Gastroesophageal sphincter (tissue), 4 donors: ENCODE measurements at places on chromosomes 2 and 18. TPM values are rescaled to one million over a fixed set of nuclear protein-coding genes. Genes with fewer than 3 reads are reported as not detected.

LRRTM4 gene
- 0.30 TPM for total RNA-seq

FEV gene
- total RNA-seq, result not detected

G6PC2 gene
- total RNA-seq, result not detected

PAX8 gene
- total RNA-seq, result 2.5 TPM

PKDCC gene
- total RNA-seq, result 89.0 TPM

AAMP gene
- total RNA-seq, result 163 TPM

RAD51AP2 gene
- not detected for total RNA-seq

IL1A gene
- total RNA-seq, result not detected

LIPT1 gene
- 11.9 TPM for total RNA-seq

NCKAP1 gene
- 283 TPM for total RNA-seq

CPO gene
- total RNA-seq, result 1.9 TPM

PLEK gene
- 7.0 TPM for total RNA-seq

ABCG8 gene
- not detected for total RNA-seq

TEKT4 gene
- not detected for total RNA-seq

AFF3 gene
- 45.5 TPM for total RNA-seq

RNPEPL1 gene
- total RNA-seq, result 53.2 TPM
